ENCODE measurements at places on chromosomes 2 and 18.

DNA sequence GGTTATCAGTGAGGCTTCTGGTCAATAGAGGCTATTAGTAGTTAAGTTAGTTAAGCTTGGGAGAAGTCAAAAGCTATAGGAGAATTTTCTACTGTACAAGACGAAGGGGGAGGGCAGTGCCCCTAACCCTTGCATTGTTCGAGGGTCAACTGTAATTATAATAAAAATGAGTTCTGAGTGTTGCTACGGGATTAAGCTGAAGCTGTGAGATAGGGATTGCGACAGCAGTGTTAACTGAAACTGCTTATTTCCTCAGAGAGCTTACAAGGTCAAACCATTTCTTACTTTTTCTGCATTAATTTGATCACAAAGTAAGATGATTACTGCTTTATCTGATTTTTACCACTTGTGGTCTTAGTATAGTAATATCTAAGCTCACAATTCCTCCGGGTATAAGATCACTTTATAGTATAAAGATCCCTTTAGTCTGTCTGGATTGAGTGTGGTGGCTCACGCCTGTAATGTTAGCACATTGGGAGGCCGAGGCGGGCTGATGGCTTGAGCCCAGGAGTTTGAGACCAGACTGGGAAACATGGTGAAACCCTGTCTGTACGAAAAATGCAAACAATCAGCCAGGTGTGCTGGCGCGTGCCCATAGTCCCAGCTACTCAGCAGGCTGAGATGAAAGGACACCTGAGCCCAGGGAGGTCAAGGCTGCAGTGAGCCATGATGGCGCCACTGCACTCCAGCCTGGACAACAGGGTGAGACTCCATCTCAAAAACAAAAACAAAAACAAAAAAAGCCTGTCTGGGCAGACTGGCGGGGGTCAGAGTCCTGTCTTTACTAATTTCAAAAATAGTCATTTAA is 119.5 kb upstream of the TLK1 start:
- no peak for DNase-seq

- DNase-seq: no peak
These were observed 81.5 kb downstream of the AFF3 start for GRCh38 chr2:100060875-100061274.

GRCh38 chr2:150063931-150064548 is 423.4 kb downstream of the RND3 start:
- DNase-seq: no peak

GRCh38 chr2:202006301-202006700 is 27.4 kb upstream of the FZD7 start:
- no peak for DNase-seq

- peak; percentile 19 for DNase-seq
These were observed 115.3 kb upstream of the RIOK3 start for GRCh38 chr18:23337599-23338444.

GRCh38 chr2:112880696-112881095 is 30.3 kb upstream of the IL37 start:
- no peak for DNase-seq

DNA sequence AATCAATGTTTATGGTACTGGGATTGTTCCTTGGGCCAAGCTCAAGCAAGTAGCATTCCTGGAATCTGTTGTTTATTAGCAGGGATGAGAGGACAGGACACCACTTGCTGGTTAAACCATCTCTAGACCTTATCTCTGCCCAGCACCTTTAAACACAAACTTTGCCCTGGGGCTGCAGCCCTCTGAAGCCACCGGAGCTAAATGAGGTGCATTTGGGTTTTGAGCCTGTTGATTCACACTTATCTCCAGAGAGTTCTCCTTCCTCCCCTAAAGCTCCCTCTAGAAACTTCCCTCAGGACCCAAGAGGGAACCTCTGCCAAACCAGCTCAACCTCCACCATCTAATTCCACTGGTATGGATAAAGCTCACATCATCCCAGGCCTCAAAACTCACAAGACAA is 94.8 kb upstream of the EPAS1 start:
- no peak for DNase-seq

- DNase-seq: no peak
These were observed 248.6 kb downstream of the EPHA4 start for GRCh38 chr2:221323513-221323912.

GRCh38 chr18:36086186-36086585 is 18.8 kb upstream of the RPRD1A start:
- no peak for DNase-seq

DNA sequence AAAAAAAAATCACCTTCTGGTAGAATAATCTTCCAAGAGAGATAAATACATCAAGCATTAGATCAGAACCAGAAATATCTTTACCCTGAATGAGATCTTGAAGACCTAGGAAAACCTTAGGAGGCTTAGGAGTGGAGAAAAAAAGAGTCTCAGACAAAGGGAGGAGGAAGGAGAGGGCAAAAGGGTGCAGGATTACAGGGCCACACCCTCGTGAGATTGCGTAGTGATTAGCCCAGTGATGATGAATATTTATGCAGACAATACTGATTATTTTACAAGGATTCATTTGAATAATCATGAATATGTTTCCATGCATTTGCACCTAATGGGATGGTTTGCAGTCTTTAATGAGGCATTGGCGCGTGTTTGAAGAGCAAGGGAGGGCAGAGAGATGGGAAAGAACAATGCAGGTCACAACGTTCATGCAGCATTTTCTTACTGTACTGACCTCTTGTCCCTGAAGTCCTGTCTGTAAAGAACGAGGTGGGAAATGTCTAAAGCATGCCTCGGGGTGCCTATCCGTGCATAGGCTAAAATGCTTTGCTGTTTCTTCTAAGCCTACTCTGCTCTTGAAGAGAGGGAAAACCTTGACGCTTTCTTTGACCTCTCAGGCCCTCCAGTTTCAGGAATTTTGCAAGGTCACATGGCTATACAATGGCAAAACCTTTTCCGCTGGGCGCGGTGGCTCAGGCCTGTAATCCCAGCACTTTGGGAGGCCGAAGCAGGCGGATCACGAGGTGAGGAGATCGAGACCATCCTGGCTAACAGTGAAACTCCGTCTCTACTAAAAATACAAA is 18.6 kb upstream of the ZNF532 start:
- DNase-seq: no peak

- DNase-seq: peak; percentile 25
These were observed 21.3 kb downstream of the HNRNPLL start for GRCh38 chr2:38581193-38582147.

- DNase-seq: no peak
These were observed 61.6 kb downstream of the HDAC4 start for GRCh38 chr2:239339241-239339640.

GRCh38 chr2:36695746-36696415 is 626 bp upstream of the VIT start:
- DNase-seq: peak; percentile 45

DNA sequence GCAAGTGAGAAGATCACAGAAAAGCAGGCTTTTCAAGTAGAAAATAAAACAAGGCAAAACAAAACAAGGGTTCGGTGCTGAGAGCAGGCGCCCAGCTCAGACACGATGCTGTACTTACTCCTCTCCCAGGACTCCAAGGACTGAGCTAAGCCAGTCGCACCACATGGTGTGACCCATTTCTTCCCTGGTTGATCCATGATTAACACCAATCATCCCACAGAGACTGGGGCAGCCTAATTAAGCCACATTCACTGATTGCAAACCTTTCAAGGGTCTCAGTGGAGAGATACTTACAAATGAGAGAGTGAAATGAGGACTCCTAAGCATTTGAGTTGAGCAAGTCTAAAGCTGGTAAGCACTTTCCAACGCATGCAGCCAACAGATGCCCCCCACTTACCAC is 155.2 kb downstream of the MYO5B start:
- DNase-seq: no peak

GRCh38 chr2:31271851-31272267 is 37.9 kb downstream of the EHD3 start:
- DNase-seq: no peak
